HEK293T (cell line): ENCODE measurements at places on chromosomes 2 and 18.
A peak's percentile ranks its signal among the peaks of the same experiment; 100 is the strongest.

GRCh38 chr18:67266246-67267237 lies 250.0 kb downstream of the DSEL start:
- no peak for DNase-seq

DNA sequence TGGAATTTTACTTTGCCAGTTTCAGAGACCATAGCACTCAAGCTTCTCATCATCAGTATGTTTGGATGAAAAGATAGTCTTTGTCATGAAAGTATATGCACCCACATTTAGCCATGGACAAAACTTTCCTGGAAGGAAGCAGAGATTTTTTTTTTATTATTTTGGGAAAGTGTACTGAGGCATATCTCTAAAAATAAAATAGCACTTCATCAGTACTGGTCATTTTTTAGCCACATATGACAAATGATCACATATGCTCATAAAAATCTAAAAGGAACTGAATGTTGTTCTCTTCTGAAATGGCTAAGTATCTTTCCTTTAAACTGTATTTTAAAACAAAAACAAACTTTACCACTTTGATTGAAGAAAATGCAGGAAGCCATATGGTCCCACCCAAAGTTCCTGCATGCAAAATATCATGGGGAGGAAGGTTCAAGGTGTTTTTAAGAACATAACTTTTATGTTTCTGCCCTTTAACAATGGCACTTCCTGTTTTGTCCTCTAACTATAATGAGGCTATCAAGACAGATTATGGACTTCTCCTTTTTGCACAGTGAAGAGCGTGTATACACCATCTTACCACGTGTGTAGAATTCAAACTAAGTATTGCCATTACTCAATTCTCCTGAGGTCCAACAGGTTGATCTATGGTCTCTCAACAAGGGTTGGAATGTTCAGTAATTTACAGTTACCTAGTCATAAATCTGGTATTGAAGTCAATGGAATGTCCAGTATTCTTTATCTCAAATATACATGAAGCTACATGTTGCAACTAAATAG lies 77.1 kb upstream of the SLC39A10 start:
- DNase-seq = no peak

DNA sequence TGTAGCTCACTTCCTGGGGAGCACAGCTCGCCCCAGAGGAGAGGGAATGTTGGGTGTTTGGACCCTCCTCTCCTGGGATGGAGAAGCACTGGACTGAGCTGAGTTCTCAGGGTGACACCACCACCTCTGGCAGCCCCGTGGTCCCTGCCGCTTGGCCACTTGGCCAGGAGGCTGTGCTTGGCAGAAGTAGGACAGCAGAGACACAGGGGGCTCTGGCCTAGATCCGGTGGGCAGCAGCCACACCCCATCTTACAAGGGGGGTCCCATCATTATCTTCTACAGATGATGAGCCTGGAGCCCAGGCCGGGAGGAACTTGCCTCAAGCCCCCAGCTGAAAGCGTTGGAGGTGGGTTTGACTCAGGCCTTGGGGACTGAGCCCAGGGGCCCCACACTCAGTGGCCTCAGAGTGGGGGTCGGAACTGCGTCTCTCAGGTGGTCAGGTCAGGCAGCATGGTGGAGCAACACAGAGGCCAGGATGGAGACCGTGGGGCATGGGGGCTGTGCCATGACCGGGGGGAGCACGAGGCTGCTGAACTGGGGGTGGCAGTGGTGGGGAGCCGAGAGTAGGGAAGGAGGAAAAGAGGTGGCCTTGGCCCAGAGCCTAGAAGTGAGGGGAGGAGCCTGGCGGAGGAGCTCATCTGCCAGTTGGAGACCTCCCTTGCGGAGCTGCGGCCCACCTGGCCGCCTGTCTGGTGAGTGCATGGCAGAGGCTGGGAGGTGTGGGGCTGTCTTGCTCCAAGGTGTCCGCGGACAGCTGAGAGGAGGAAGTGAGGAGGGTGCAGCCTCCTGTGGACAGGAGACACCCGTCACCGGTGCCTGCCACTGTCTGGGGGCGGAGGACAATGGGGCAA lies 63.6 kb upstream of the HDAC4 start:
- DNase-seq = no peak

GRCh38 chr2:47360927-47361326 lies 42.0 kb upstream of the MSH2 start:
- DNase-seq = no peak

DNA sequence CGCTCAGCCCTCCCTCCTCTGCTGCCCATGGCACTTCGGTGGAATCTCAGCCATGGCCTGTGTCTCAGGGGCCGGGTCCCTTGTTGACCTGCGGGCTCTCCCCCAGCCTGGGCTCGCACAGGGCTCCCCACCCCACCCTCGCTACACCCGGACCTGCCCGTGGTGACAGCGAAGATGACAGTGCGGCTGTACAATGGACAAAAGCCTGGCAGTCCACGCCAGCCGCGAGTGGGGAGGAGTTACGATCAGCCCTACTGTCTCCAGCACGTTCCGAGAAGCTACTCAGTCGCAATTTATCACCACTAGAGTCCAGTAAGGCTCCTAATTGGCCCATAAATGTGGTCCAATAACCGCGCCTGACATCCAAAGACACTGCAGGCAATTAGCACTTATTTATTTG lies 31.6 kb downstream of the GBX2 start:
- no peak for DNase-seq

DNA sequence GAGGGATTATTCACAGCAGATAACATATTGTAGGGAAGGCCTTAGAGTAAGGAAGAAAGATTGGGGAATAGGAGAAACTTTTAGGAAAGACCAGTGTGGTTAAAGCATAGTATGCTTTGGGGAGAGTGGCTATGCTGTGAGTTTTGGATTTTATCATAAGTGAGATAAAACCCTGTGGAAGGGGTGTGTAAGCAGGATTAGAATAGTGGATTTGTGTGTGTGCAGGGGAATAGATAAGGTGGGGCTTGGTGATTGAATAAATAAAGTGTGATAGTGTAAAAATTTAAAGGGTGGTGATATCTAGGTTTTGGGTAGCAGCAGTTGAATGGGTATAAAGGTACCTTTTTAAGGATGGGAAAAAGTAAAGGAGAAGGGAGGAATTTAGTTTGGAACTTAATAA lies 137.7 kb downstream of the NCOA1 start:
- no peak for DNase-seq

- no peak for DNase-seq
These were observed 30.5 kb upstream of the ITGAV start for GRCh38 chr2:186559370-186559769.

DNA sequence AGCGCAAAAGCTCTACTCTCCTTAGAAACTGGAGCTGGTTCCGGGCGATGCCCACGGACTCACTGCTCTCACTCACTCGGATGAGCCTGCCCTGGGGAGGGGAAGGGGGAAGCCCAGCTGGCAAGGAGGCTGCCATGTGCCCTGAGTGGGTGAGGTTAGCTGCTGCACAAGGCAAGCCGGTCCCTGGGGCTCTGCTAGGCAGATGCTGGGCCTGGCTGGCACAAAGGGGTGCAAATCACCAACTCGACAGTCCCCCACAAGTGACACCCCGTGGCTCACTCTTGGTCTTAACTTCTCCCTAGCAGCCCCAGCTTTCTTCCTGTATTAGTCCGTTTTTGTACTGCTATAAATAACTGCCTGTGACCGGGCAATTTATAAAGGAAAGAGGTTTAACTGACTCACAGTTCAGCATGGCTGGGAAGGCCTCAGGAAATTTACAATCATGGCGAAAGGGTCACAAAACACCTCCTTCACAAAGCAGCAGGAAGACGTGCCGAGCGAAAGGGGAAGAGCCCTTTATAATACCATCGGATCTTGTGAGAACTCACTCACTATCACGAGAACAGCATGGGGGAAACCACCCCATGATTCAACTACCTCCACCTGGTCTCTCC lies 33.2 kb downstream of the ADCY3 start:
- DNase-seq = no peak

- peak; percentile 62 for DNase-seq
These were observed 16.9 kb downstream of the STEAP3 start for GRCh38 chr2:119240311-119241204.

- DNase-seq = peak; percentile 81
These were observed at the start of gene AGAP1 for GRCh38 chr2:235493775-235494715. Gene AGAP1, plus strand, starts transcription at chr2:235494043.

- DNase-seq = no peak
These were observed 574.3 kb upstream of the NXPH2 start for GRCh38 chr2:139354518-139354917.

GRCh38 chr2:54570925-54571694 lies 115.0 kb downstream of the SPTBN1 start:
- DNase-seq = no peak

- DNase-seq = no peak
These were observed 222.8 kb upstream of the HS6ST1 start for GRCh38 chr2:128541448-128541847.

- DNase-seq = peak; percentile 69
These were observed at the start of gene IGFBP2 for GRCh38 chr2:216632952-216633615. Gene IGFBP2, plus strand, starts transcription at chr2:216633420. Its CDS starts 104 bp downstream, at chr2:216633524.

DNA sequence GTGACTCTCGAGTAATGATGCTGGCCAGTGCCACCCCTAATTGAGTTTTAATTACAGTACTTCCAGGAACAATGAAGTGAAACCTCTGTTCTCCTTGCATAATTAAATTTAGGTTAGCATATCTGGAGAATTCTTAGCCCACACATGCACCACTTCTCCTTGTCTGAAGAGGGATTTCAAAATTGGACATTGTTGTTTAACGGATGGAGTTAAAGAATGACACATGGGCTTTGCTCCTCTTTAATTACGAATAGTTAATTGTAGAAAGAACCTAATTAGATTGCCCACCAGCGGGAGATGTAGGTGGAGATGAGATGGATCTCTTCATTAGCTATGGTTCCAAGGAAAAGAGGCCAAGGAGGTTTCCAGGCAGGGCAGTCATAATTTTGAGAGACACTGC lies 33.1 kb upstream of the EN1 start:
- DNase-seq = no peak

DNA sequence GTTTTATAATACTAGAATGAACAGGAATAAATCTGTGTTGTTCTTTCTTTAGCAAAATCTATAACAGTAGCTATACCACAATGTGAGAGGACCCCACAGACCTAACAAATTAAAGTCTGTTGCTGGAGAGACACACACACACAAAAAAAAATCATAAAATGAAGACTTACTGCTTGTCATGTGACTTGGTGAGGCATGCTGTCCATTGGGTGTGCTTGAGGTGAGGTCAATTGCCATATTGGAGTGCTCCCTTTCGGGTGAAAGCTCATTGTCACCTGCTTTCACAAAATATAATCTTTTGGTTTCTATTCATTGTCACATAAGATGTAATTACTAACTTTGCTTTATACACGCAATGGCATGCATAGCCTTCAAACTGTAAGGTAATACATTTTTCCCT lies 3.9 kb downstream of the IKZF2 start:
- DNase-seq = no peak

DNA sequence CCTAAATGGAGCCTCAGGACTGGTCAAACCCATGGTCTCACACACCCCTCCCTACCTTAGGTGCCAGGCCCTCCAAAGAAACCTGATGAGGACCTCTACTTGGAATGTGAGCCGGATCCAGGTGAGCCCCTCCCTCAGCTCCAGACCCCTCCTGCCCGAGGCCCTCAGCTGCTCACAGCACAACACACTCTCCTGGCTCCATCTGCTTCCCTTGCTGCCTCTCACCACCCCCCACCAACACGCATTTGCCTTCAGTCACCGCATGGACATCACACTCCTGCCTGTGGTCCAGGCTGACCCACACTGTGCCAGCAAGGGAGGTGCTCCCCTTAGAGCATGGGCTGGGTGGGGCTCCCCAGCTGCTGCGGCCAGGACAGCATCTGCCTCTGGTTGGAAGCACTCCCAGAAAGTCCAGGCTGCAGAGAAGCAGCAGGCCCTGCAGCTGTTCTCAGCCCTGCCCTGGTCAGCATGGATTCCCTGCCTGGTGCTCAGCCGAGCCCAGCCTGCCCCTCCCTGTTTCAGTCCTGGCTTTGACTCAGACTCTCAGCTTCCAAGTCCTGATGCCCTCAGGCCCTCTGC lies 15.1 kb downstream of the SH2D6 start:
- DNase-seq = no peak

DNA sequence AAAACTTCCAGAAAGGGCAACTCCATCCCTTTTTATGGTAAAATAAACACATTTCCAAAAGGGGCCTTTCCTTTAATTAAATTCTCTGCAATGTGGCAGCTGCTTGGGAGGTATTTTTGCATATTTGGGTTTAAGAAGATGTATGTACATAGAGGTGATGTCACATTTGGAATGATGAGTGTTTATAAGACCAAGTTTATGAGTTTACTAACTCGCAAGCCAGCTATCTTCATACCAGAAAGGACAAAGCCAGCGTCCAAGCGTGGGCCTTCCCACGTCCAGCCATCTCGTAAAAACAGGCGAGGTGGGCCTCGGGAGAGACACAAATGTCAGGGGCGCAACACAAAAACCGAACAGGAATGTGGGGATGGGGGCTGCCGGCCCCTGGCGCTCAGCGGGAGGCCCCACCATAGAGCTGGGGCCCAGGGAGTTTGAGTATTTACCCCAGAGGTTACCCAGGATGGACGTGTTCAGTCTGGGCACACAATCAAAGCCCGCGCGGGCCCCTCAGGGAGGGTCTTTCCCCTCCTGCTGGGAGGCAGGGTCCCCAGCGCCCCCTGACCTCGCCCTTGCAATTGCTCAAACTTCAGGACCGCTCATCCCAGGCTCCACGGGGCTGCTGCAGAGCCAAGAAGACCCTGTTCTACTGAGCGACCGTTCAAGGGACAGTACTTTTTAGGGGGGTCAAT lies 137.3 kb downstream of the TWIST2 start:
- no peak for DNase-seq

GRCh38 chr2:230230087-230230486 lies 4.6 kb downstream of the SP140 start:
- no peak for DNase-seq

DNA sequence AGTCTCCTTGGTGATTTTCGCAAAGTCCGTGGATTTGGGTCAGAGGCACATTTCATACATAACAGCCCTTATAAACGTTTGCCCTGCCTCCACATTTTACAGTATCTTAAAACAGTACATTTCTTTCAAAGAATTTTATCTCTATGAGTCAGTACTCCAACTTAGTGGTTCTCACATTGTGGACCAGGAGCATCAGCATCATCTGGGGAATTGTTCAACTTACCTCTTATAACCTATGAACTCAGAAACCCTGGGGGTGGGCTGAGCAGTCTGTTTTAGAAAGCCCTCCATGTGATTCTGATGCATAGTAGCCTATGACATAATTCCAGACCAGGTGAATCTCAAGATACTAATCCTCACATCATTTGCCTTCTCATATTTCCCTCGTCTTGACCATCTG lies 12.4 kb downstream of the SUPT7L start:
- DNase-seq = no peak

DNA sequence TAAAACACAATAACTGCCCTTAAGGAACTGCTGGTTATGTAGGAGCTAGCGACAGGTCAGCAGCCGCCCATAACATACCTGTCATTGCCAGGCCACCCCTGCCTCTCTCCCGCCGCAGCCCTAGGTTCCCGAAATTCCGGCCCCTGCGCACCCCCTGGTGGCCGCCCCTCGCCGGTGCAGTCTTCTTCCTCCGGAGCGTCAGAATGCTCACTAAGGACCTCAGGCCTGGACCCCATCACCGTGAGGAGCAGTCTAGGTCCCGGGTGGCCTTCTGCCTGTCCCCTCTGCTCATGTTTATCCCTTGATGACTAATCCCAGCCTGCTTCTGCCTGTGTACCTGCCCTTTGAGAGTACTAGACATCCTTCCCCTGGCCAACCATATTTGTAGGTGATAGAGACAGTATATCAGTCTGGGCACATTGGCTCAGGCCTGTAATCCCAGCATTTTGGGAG lies 115.7 kb upstream of the SLC1A4 start:
- DNase-seq = peak; percentile 81

- DNase-seq = no peak
These were observed 1142.2 kb downstream of the LRP1B start for GRCh38 chr2:140988597-140988996.

- DNase-seq = no peak
These were observed 61.1 kb downstream of the VWC2L start for GRCh38 chr2:214471990-214472389.
